ENCODE measurements at places on chromosomes 16 and 17.

- no peak for DNase-seq
Observed at GRCh38 chr17:83180996-83181481, 101.6 kb downstream of the METRNL start.

- no peak for DNase-seq
Observed at GRCh38 chr17:11356371-11356770, 115.4 kb downstream of the SHISA6 start.

- DNase-seq, result peak; percentile 37
Observed at GRCh38 chr17:57577751-57578607, 167.1 kb downstream of the CCDC182 start.

DNA sequence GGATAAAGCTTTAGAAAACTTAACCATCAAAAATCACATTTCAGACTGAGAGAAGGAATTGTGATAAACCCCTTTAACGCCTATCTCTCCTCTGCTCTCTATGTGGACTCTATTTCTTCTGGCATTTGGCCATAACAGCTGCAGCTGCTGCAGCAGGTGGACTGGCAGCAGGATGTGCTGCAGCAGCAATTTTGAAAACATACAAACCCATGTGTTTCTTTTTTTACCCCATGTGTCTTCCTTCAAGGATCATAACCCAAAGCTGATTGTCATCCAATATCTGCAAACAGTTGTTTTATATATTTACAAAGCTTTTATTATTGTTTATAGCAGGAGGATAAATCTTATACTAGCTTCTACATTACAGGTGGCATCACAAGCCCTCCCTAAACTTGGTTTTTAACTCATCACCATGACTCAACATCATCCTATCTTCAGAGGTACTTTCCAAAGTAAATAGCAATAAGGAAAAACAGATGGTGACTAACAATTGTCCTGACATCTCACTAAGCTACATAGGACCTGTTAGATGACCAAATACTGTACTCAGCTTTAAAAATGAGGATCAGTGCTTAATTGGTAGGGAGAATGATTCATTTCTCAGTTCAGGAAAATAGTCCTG is 14.5 kb upstream of the KRTAP9-2 start:
- DNase-seq, result peak; percentile 58

- DNase-seq, result no peak
Observed at GRCh38 chr17:5047446-5047845, 12.2 kb upstream of the SLC52A1 start.

DNA sequence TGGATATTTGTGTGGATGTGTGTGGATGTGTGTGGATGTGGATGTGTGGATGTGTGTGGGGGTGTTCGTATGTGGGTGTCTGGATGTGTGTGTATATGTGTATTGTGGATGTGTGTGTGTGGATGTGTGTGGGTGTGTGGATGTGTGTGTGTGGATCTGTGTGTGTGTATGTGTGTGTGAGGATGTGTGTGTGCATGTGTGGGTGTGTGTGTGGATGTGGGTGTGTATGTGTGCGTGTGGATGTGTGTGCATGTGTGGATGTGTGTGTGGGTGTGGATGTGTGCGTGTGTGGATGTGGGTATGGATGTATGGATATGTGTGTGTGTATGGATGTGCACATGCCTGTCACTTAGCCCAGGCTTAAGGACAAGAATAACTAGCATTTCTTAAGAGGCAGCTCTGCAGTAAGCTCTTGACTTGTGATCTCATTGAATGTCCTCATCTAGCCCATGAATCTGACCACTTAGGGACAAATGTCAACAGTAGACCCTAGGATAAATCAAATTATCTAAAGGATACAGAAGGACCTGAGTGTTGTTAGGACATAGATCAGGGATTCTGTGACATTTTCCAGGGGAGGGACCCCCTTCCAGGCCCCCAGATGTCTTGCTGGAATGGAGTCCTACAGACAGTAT is 83.5 kb downstream of the BMERB1 start:
- no peak for DNase-seq

GRCh38 chr17:7650509-7651096 is at the start of gene ATP1B2:
ATP1B2 (plus strand) TSS chr17:7650926; CDS start chr17:7651519, 593 bp downstream.
- peak; percentile 87 for DNase-seq

DNA sequence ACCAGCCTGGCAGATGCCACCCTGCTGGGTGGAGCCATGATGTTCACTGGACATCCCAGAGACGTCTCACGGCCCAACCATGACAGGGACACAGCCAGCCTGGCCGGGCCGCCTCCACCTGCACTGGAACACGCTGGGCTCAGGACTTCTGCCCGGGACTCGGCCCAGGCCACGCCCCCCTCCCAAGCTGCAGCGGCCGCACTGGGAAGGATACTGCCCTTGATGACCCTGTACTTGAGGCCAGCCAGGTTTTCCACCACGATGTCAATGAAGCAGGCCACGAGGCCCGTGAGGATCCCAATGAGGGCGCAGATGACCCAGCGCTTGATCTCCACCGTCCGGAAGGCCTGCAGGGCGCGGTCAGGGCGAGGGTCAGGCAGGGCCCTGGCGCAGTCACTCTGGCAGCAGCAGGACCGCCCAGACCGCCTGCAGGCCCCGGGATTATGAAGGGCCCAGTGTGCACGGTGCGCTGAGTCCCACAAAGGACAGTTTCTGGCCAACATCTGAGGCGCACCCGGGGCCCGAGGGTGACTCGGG is 14.2 kb downstream of the CLCN7 start:
- DNase-seq, result no peak

DNA sequence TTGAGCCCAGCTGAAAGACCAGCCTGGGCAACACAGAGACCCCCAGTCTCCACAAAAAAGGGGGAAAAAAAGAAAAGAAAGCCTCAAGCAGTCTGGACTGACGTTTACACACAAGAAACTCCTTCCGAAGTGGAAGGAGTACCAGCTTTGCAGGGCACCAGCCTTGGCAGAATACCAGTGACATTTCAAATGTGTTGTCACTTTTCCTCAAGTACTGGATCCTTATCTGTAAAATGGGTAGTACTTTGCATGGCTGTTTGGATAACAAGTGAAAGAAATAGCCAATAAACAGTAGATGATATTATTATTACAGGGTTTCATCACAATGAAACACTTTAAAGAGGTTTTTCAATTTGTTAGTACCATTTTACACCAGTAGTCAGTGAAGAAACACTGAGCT is 14.2 kb downstream of the YWHAE start:
- no peak for DNase-seq

GRCh38 chr17:64209356-64209941 is 53.6 kb downstream of the TEX2 start:
- no peak for DNase-seq

GRCh38 chr16:49436181-49436580 is 62.6 kb downstream of the C16orf78 start:
- DNase-seq, result no peak
